Naive B cell (primary cell): ENCODE measurements at places on chromosomes 6 and 20. TPM values are rescaled to one million over a fixed set of nuclear protein-coding genes. Genes with fewer than 3 reads are reported as not detected.

GRCh38 chr20:57013741-57014140 is 252.7 kb downstream of the BMP7 start:
- no peak overlapping the region for H3K27ac ChIP-seq
- H3K4me3 ChIP-seq, result no peak overlapping the region
- no peaks in the 10 kb centered on the region for H3K36me3 ChIP-seq
- H3K4me1 ChIP-seq, result no peaks in the 10 kb centered on the region

The SH3BGRL2 gene
- polyA plus RNA-seq, result 2.1 TPM

The MAN1A1 gene
- 18.4 TPM for polyA plus RNA-seq

The NEU1 gene
- polyA plus RNA-seq, result 17.8 TPM

The LHFPL5 gene
- polyA plus RNA-seq, result not detected

GRCh38 chr6:130107710-130108109 is 89.3 kb downstream of the L3MBTL3 start:
- H3K27ac ChIP-seq, result peak overlapping the region; percentile 70
- DNase-seq, result no peak
- peaks cover 51% of the 10 kb centered on the region for H3K36me3 ChIP-seq
- peak overlapping the region; percentile 12 for H3K4me3 ChIP-seq
- H3K27me3 ChIP-seq, result no peaks in the 10 kb centered on the region

The SLC17A2 gene
- polyA plus RNA-seq, result not detected

DNA sequence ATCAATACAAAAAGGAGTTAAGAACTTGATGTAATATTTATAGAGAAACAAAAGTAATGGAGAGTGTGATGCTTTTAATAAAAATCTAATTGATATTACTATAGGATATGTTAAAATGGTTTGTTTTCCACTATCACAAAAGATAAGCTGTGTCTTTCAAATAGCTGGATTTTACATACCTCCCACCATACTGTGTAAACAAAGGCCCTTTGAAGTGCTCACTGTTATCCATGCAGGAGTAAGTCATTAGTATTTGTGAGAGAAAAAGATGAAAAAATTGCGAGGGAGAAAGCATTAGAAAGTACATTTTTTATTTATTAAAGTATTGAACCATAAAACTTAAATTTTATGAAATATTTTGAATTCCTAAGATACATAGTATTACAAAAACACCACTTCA is 733.0 kb downstream of the GRIK2 start:
- H3K4me1 ChIP-seq, result no peaks in the 10 kb centered on the region
- H3K4me3 ChIP-seq, result no peak overlapping the region
- no peaks in the 10 kb centered on the region for H3K27me3 ChIP-seq
- DNase-seq, result no peak
- H3K27ac ChIP-seq, result no peak overlapping the region

DNA sequence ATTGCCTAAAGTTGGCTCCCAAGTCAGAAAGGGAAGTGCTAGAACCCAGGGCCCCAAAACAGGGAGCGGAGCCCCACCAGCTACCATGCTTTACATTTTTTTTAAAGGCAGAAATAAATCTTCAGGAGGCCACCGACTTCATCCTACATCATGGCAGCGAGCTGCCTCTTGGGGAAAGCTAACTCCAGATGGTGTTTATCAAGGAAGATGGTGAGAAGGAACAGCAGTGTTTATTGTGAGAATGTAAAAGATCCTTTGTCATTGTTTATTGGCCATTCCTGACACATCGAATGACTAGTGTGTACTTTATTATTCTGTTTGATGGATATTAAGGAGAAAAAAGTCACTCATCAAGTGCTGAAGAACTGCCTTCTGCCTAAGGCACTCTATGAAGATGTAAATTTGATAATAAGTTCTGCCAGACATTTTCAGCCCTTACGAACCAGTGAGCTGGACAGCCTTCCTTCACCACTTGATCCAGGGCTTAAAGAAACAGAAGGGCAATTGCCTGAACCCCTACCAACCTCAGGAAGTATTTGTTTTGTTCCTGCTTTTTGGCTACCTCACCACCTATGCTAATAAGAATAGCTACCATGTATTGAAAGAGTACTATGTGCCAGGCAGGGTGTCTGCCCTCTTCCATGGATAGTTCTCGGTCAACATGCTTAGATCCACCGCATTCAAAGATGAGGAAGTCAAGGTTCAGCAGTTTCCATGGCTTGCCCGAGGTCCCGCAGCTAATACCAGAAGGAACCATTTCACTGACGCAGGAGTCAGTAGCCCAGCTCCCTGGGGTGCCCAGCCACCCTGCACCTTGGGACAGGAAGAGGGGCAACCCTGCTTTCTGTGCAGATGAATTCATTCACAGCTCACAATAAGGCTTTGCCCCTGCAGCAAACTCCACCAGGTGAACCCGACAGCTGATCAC is 194.7 kb upstream of the RREB1 start:
- no peak overlapping the region for H3K27ac ChIP-seq
- no peaks in the 10 kb centered on the region for H3K36me3 ChIP-seq
- H3K27me3 ChIP-seq, result peaks cover 8% of the 10 kb centered on the region
- no peak for DNase-seq
- H3K4me1 ChIP-seq, result peaks cover 6% of the 10 kb centered on the region

- DNase-seq, result no peak
- no peaks in the 10 kb centered on the region for H3K4me1 ChIP-seq
- H3K36me3 ChIP-seq, result no peaks in the 10 kb centered on the region
- peaks cover 23% of the 10 kb centered on the region for H3K27me3 ChIP-seq
These were observed 57.8 kb downstream of the FOXA2 start for GRCh38 chr20:22526512-22527012.

GRCh38 chr6:169864148-169865020 is 113.0 kb downstream of the ERMARD start:
- H3K36me3 ChIP-seq, result no peaks in the 10 kb centered on the region
- peak overlapping the region; percentile 56 for H3K27ac ChIP-seq

DNA sequence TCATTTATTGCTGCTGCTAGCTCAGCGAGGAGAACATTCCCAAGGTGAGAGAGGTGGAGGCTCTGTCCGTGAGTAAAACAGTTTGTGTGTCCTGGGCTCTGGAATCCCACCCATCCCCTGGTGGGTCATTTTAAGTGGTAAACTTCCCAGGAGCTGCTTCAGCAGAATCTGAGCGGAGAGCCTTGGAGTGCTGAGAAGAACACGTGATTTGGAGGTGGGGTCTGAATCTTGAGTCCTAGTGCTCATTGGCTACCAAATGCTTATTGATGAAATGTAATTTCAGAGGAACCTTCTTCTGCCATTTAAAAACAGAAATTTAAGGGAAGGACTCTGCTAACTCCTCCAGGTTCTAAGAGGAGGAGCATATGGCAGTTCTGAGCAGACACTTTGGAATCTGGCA is 132.4 kb downstream of the CDH26 start:
- H3K4me1 ChIP-seq, result no peaks in the 10 kb centered on the region
- H3K27ac ChIP-seq, result no peak overlapping the region
- no peak for DNase-seq
- H3K36me3 ChIP-seq, result peaks cover 7% of the 10 kb centered on the region

DNA sequence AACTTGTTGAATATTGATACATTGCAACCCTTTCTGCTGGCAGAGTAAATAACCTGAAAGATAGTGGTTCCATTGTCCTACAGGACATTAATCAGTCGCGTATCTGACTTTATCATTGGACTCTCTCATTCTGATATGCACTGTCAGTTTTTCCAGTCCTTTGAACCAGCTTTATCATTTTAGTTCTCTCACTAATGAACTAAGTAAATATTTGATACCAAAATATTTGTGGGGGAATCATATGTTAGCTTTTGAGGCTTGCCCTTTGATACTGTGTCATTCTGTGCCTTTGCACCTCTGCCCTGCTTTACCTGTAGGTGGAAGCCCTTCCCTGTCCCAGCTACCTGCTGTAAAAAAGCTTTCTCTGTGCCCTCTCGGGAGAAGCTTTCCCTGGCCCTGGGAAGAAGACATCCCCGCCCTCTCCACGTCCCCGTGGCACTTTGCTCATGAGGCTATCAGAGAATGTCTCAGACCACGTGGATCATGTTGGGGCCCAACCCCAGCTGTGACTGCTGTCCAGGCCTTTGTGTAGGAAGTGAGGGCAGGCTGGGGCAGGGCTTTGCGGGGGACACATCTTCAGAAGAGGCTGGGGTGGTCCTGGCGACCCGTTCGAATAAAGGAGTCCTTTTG is 117.8 kb upstream of the NXT1 start:
- peaks cover 28% of the 10 kb centered on the region for H3K27me3 ChIP-seq
- H3K36me3 ChIP-seq, result no peaks in the 10 kb centered on the region
- H3K4me3 ChIP-seq, result no peak overlapping the region
- no peaks in the 10 kb centered on the region for H3K4me1 ChIP-seq

The SRC gene
- not detected for polyA plus RNA-seq

- no peak for DNase-seq
- peaks cover 36% of the 10 kb centered on the region for H3K27me3 ChIP-seq
These were observed 34.2 kb downstream of the PIM1 start for GRCh38 chr6:37204014-37204751.

DNA sequence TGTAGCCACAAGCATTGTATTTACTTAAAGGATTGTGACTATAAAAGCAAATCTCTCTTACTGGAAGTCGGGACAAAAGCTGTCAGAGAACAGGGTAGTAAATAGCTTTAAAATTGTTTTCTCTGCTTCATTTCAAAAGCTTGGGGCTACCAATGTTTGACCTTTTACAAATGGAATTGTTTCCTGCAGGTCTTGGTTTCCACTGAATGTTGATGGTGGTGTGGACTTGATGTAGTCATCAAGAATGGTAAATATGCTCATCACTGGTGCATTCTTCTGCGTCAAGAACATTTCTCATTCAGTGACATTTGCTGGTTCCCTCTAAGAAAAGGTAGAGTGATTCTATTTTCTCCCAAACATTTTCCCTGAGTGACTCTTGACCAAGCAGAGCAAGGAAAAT is 435.4 kb upstream of the KHDRBS2 start:
- no peak overlapping the region for H3K27ac ChIP-seq
- H3K27me3 ChIP-seq, result no peaks in the 10 kb centered on the region
- no peak for DNase-seq
- no peak overlapping the region for H3K4me3 ChIP-seq
- H3K36me3 ChIP-seq, result no peaks in the 10 kb centered on the region
- no peaks in the 10 kb centered on the region for H3K4me1 ChIP-seq

The ALDH5A1 gene
- 20.4 TPM for polyA plus RNA-seq

- DNase-seq, result no peak
- H3K4me1 ChIP-seq, result no peaks in the 10 kb centered on the region
- H3K4me3 ChIP-seq, result no peak overlapping the region
- H3K27me3 ChIP-seq, result no peaks in the 10 kb centered on the region
These were observed 80.2 kb downstream of the SYNJ2 start for GRCh38 chr6:158061709-158062461.

The PDE7B gene
- 2.6 TPM for polyA plus RNA-seq

DNA sequence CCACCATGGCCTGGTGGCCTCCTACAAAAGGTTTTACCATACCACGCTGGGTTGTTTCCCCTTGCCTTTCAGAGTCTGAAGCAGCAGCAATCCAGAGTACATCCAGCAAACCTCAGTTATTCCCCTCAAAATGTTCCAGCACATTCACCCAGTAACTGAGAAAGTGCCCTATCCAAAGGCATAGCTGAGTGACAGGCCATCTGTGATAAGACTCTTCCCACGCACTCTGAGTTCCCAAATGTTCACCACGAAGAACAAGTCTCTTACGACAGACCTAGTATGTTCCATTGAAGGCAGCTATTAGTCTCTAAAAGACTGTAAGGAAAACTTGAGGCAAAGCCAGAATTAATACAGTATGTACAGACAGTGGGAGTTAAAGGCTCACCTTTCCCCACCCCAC is 31.6 kb upstream of the C20orf144 start:
- H3K36me3 ChIP-seq, result peaks cover 33% of the 10 kb centered on the region
- H3K27me3 ChIP-seq, result no peaks in the 10 kb centered on the region
- DNase-seq, result no peak
- H3K4me1 ChIP-seq, result no peaks in the 10 kb centered on the region

DNA sequence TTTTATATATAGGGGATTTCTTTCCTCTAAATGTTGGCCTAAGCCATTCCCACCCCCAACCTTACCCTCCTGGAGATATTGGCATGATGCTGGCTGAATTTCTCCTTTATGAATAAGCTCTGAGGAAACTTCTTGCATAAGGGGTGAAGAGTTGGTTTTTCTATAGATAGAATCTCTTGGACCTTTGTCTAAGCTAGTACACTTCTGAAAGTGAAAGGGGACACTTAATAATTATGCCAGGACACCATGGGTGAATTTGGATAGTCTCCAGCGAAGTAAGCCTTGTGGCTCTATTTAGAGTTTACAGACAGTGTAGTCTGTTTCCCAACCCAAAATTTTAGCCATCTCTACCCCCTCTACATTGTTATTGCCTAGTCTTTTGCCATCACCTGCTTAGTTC is 27.1 kb upstream of the FABP7 start:
- no peaks in the 10 kb centered on the region for H3K36me3 ChIP-seq
- H3K4me1 ChIP-seq, result peaks cover 4% of the 10 kb centered on the region
- no peaks in the 10 kb centered on the region for H3K27me3 ChIP-seq
- no peak for DNase-seq
- H3K4me3 ChIP-seq, result no peak overlapping the region
